ENCODE measurements at places on chromosomes 7 and 10.

GRCh38 chr10:86650151-86650550 is 4.2 kb upstream of the OPN4 start:
- DNase-seq = no peak

DNA sequence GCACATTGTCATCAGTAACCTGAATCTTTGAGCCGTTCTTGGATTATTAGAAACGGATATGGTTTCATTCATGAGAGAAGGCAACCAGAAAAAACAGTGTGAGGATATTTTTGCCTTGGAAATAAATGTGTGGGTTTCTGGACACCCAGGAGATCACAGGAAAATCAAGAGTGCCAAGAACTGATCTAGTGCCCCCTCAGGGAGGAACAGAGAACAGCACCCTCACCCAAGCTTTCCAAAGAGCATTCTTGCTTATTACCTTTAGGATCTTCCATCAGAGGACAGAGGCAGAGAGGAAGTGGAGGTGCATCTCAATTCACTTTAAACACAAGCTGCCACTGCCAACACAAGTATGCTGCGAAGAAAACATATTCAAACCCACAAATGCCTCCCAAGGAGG is 851.5 kb upstream of the COBL start:
- no peak for DNase-seq

DNA sequence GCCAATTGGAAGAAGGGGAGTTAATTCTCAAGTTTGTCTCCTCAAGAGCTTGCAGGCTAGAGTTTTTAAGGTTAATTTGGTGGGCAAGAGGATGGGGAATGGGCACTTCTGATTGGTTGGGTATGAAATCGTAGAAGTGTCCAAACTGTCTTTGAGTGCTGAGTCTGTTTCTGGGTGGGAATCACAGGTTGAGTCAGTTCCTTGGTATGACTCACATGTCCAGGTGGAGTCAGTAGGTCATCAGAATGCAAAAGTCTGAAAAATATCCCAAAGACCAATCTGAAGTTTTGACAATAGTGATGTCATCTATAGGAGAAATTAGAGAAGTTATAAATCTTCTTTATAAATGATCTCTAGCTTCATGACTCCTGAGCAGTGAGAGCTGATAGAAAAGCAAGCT is 1252.2 kb downstream of the REEP3 start:
- no peak for DNase-seq

DNA sequence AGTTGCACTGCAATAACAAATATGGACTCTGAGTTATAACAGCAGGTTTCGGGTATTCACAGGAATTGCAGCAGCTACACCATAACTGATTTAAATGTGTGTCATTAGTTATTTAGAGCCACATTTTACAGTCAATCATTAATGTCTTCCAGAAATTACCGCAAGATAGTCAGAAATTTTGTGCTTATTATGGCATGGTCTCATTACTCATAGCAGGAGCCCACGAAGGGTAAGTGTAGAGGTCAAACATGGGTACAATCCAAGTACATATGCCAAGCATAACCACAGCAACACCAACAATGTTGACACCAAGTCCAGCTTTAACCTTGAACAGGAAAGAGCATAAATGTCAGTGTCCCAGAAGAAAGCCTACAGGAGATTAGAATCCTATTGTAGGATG is 84.4 kb downstream of the SLC13A1 start:
- DNase-seq = no peak

DNA sequence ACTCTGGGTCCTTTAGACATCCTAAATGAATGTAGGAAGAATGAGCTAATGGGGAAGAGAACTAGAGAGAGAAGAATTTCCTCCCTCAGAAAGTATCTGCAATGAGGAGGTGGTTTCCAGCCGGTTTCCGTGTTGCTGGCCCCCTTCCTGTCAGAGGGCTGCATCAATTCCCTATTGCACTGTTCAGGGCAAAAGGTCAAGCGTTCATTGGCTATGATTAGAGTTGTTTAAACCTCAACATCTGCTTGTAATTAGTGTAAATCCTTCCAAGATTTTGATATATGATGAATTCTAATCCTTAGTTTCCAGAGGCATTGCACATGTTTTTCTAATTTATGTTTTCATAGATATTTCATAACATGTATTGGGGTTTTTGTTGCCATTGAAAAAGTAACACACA is 107.3 kb upstream of the SGCE start:
- no peak for DNase-seq

- DNase-seq = no peak
These were observed 11.5 kb upstream of the UNCX start for GRCh38 chr7:1220977-1221745.

DNA sequence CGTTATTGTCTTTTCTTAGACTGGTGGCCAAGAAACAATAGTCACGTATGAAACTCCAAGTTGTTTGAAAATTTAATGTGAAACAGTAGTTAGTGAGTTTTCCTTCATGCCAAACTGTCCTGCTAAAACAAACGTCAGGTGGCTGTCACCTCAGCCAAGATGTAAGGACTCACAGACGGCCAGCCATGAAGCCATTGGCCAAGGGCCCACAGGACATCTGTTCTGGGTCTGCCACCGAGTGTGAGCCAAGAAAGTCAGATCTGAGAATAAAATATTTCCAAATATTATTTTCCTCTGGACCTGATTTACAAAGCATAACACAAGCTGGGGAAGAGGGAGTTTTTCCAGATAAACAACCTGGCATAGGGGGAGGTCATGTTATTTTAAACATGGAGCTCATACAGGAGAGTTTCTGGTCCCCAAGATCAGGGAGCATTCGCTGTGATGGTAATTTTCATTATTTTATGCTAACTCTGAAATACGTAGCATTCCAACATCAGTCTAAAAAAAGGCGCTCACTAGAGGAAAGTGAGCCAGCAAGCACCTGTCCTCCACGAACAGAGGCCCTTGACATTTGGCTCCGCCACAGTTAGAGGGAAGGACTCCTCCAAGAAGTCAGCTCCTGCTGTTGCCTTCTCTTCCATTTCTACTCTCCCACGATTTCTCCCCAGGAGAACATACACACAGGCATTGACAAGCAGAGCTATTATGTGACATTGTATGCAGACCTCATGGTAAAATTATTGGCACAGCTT is 38.9 kb upstream of the LANCL2 start:
- no peak for DNase-seq

- no peak for DNase-seq
These were observed 15.4 kb downstream of the GSDME start for GRCh38 chr7:24741679-24742505.

DNA sequence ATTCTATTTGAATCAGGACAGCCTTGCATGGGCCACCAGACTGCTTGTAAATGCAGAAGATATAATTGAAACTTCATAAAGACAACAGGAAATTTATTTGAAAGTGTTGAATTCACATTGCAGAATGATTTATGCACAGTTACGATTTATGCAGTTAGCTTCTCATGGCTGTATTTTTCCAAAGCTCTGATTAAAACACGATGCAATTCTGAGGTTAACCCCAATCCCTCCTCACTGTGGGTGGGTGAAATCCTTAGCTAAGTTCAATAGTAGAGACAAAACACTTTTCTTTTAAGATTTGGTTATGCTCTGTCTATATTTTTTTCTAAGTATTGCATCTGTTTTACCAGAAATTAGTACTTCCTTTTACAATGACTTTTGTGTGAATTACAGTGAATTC is 728.8 kb upstream of the IGFBP3 start:
- DNase-seq = no peak

GRCh38 chr7:92072121-92072520 is 62.2 kb downstream of the CYP51A1 start:
- DNase-seq = no peak

GRCh38 chr10:43939389-43939938 is 290.8 kb upstream of the ZNF32 start:
- no peak for DNase-seq

- DNase-seq = no peak
These were observed 55.2 kb upstream of the FAM133B start for GRCh38 chr7:92645114-92646061.

GRCh38 chr10:70359017-70359550 is 23.3 kb downstream of the LRRC20 start:
- DNase-seq = no peak

- no peak for DNase-seq
These were observed 31.3 kb downstream of the RABGEF1 start for GRCh38 chr7:66771795-66772194.

DNA sequence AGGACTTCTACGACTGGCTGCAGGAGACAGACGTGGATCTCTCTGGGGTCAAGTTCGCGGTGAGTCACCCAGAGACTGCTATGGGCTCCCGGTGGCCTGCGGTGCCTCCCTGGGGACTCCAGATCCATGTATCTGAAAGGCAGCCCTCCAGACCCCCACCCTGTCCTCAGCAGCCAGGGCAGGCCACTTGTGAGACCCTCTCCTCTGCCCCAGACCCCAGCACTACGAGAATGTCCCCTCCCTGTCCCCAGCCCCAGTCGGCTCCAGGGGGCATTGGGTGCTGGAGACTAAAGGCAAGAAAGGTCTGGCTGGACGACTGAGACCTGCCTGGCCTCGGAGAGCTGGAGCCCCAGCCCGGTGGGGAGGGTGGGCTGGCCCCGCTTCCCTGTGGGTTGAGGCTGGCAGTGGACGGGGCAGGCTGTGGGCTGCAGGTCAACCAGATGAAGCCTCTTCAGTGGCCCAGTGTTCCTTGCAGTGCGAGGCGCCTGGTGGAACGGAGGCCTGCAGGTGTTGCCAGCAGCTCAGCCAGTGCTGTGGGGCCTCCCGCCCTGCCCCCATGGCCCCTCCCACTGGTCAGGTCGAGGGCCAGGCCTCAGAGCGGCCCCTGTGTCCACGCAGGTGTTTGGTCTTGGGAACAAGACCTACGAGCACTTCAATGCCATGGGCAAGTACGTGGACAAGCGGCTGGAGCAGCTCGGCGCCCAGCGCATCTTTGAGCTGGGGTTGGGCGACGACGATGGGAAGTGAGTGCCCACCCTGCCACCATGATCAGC is 13.8 kb downstream of the TMEM120A start:
- DNase-seq = no peak

GRCh38 chr10:8365935-8366911 is 311.7 kb downstream of the GATA3 start:
- no peak for DNase-seq

- DNase-seq = no peak
These were observed 44.0 kb upstream of the ANKRD1 start for GRCh38 chr10:90964781-90965465.

GRCh38 chr10:94677691-94678090 is 5.8 kb upstream of the CYP2C18 start:
- DNase-seq = no peak

DNA sequence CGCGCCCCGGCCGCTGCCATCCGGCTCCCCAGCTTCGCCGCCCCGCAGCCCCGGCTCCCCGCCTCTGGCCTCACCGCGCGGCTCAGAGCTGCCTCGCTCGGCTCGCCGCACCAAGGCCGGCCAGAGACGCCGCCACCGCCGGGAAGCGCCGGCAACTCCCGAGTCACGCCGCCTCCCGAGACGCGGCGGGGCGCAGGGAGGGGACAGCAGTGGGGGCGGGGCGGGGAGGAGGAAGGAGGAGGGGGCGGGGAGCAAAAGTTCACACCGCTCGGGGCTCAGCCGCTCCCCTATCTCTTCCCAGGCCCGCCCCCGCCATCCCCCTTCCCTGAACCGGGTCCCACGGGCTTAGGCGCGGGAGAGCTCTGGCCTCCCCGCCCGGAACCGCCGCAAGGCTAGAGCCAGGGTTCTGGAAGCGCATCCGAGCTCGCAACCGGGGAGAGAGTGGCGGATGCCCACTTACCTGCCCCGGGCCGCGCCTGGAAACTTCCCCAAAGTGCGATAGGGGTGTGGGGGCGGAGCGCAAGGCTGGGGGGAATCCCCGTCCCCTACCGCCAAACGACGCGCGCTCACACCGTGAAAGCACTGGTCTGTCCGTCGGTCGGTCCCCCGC is 1.0 kb downstream of the CHST15 start:
- no peak for DNase-seq

DNA sequence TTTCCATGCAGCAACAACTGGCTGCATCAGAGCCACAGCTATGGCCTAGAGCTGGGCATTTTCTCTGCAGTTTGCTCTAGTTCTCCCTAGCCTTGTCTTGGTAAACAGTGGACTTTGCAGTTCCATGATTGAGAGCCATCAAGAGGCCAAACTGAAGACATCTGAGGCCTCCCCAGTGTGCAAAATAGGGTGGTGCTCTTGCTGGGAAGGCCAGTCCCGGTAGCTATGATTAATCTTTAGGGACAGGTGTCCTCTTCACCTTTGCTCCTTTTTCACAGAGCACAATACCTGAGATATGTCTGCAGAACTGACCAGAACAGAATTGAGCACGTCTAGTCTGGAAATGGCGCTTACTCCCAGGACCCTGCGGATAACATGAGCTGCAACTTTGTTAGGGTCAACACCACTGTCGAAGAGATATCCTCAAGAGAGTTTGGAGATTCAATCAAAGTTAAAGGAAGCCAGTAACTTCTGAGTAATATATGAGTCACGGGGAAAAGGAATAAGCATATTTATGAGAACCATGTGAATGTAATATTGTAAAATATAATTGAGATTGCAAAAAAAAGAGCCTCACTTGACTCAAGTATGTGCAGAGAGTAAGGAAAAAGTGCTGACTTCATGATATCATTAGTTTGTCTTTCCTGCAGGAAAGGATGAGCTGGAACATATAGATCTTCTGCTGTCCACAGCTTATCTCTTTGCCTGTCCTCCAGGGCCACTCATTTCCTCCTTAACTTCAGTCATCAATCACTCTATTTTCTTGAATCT is 76.7 kb downstream of the ANK3 start:
- DNase-seq = no peak

GRCh38 chr7:138608275-138608674 is 92.9 kb downstream of the SVOPL start:
- no peak for DNase-seq

DNA sequence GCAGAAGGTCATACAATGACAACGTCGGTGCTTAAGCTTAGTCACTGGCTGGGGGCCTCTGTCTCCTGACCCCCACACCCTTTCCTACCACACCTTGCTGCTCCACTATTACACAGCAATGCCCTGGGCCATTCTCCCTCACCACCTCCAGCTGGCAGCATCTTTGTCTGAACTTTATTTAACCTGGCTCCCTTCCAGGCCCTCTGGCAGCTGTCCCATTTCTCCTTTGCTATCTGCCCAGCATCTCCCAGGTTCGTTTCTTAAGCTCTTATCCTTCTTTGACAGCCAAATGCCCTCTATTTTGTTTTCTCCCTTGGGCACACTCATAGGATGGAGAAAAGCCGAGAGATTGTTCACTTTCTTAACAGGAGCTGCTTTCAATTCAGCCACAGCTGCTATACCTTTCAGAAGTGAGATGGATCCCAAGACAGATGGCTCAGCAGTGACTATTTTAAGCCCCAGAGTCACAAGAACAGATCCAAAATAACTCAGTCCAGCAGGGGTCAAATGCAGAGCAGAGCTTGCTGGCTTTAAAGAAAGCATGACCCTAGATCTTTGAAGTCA is 1277.1 kb upstream of the AUTS2 start:
- DNase-seq = peak; percentile 42

DNA sequence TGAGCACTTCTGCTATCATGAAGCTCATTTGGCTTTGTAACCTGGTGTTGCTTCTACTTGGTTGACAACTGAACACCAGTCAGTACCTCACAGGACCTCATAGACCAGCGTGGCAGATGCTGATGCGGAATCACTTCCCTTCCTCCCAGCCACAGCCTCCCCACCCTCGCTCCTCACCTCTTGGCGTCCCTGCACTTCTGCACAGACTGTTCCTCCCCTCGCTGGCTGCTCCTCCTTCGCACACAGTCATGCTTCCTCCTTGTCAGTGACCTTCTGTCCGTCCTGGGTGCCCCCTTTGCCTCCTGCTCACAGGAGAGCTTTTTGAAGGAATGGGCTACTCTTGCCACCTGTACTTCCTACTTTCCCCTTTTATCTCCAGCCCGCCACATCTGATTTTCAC is 61.4 kb upstream of the CTBP2 start:
- no peak for DNase-seq
